ENCODE measurements at places on chromosomes 5 and 9.

DNA sequence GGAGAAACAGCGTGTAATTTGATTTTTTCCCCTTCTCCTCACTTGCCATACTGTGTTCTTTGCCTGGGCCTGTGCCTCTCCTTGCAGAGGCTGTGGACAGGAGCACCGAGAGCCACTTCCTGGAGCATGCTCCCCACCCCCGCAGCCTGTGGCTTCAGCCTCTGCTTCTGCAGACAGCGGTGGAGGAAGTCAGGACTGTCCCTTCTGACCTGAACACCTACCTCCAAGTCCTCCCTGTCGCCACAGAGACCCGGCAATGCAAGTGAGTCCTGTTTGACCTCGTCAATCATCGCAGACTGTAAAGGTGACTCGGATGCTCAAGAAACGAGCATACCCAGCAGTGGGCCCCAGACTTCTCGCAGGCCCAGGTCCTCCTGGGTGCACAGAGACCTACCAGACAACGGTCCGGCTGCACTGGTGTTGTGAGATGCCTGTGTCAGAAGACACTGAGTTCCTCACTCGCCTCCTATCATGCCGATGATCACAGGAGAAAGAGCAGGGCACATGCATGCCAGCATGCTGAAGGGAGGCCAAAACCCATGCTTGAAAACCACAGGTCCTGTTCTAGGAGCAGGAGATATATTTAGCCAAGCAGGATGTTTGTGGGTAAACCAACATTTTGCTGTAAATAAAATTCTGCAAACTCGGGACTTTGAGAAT, 198.8 kb downstream of the AUH start:
- DNase-seq = no peak

GRCh38 chr9:125759764-125760129, 12.6 kb downstream of the PBX3 start:
- DNase-seq = no peak

DNA sequence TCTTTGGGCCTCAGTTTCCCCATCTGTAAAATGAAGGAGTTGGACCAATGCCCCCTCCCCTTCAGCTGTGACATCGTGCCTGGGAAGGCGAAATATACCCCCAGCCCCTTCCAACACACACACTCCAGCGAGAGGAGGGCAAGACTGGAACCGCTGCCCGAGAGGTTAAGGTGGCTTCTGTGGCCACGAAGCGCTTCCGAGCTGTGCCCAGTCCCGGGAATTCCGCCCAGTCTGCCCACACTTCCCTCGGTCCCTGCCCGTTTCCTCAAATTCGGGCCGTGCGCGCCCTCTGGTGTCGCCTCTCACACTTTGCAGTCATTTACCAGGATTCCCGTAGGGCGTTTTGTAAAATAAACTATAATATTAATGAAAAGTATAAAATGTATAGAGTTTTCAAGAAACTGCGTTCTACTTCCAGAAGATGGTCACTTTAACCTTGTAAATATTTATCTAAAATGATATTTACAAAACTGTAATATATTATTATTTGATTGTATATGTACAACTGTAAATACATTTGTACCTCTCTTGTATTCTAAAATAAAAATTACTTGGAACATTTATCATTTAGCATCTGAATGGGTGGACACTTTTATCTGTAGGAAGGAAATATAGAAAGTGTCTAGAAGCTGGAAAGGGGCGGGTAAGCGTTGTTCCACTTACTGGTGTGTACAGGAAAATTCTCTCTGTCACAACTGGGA, 11.0 kb upstream of the EXOSC2 start:
- no peak for DNase-seq

- DNase-seq = peak; percentile 91
These were observed 9.2 kb upstream of the SLC9A3 start for GRCh38 chr5:533243-533954.

DNA sequence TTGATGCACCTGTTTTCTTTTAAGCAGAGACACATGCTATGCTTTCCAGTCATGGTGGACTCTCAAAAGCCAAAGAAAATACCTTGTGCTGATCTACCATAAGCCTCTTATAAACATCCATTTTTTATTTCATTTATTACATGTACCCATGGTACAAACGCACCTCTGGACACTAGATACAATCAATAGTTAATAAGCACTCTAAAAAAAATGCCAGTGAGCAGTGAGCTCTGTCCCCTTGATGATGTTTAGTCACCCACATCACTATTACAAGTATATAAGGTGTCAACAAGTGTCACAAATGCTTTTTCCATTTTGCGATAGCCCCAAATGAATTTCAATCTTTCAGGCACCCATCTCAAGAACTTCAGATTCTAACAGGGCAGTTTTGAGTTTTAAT, 5.9 kb downstream of the KLF4 start:
- no peak for DNase-seq

Data from chondrocyte (in vitro differentiated cells).